ENCODE measurements at places on chromosomes 3 and 15.

DNA sequence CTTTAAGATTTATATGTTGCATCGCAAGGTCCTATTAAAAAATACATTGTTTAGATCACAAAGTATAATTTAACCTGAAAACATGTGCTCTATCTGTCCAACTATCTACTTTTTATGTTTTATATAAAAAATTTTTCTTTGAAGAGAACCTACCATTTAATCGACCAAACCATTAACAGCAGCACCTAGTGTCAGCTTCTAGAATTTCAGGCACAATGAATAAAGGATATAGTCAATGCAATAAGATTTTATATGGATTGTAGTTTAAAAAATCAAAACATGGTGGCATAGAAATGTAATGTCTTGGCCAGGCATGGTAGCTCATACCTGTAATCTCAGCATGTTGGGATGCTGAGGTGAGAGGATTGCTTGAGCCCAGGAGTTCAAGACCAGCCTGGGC, 313.7 kb downstream of the GAP43 start:
- DNase-seq: no peak

- no peak for DNase-seq
These were observed 235.7 kb upstream of the KCNMB2 start for GRCh38 chr3:178300441-178300959.

DNA sequence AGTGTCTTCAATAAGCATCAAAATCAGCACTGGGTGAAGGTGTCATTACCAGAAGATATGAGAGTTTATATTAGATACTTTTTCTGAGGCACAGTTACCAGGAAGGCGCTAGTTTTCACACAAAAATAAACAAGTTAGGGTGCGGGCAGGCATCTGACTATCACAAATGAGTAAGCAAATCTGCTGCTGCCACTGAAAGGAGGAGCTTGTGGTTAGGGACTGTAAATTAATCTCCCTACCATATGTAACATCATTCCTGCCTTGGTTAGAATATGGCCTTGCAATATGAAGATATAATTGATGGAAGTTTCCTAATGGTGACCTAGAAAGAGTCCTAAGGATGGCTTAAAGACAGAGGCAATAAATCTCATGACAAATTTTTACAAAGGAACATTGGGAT, 19.5 kb upstream of the EID1 start:
- DNase-seq: no peak

GRCh38 chr15:29008846-29009245, 123.1 kb downstream of the APBA2 start:
- DNase-seq: no peak

DNA sequence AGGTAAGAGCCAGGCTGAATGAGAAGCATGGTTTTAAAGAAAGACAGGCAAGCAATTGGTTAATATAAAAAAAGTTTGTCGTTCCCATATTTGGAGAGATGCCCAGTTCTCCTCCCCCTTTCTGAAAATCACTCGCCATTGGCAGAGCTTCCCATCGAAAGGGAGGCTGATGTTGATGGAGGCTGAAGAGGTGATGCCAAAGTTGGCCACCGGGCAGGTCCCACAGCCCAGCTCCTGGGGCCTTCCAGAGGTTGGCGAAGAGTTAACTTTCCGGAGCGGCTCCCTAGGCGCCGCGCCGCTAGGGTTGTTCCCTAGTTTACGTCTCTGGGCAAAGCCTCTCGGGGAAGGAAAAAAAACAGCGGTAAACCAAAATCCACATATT, 793 bp downstream of the PCOLCE2 start:
- no peak for DNase-seq

All from GM12892 (cell line).